ENCODE measurements at places on chromosomes 7 and 10. TPM values are rescaled to one million over a fixed set of nuclear protein-coding genes. Genes with fewer than 3 reads are reported as not detected.

DNA sequence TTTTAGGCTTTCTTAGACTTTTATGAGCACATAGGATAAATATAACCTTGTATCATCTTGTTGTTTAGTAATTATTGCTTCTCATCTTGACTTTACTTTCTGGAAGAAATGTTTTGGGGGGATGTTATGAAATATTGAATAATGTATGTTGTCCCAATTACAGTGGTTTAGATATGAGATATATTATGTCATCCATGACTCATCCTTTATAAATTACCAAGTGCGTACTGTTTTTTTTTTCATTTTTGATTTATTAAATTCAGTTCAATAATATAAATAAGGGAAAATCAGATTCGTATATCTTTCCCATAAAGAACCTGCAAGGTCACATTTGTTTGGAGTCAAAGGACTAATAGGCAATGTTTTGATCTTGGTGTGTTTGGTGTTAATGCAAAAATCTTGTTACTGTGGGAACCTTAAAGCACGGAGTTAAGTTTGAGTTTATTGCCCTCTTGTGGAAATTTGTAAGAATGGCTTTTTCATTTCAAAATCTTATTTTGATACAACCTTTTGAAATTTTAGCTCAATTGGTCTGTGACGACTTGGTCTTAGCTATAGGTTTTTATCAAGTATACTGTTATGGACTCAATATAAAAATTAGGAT is 108.6 kb downstream of the SRI start:
- peak; percentile 22 for DNase-seq

- DNase-seq, result no peak
Measured at GRCh38 chr7:128003787-128004186, 27.4 kb downstream of the LRRC4 start.

DNA sequence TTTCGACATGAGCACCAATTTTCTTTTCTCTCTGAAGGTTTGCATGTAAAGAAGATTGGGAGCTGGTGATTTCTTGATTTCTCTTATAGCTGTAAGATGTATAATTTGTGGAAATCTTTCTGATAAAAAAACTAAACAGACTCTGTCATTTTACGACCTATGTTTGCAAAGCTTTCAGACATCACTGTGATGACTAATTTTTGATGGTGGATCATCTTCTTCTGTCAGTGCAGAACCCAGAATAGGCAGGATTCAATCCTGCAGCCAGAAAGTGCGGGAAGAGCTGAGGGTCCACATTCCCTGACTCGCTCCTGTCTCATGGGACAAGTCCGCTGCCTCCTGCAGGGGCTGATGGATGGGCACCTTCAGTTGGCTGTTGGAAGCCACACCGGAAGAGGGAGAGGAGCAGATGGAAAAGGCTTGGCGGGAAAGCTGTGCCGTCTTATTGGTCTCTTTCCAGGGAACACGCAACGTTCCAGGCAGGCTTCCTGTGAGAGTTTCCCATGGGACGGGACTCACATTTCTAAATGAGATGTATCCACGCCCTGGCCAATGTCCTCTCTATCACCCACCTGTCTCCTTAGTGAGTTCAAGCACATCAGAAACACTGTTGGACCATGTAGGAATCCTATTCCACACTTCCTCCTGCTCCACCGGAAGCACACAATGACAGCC is 186.9 kb downstream of the PRPF18 start:
- no peak for DNase-seq

DNA sequence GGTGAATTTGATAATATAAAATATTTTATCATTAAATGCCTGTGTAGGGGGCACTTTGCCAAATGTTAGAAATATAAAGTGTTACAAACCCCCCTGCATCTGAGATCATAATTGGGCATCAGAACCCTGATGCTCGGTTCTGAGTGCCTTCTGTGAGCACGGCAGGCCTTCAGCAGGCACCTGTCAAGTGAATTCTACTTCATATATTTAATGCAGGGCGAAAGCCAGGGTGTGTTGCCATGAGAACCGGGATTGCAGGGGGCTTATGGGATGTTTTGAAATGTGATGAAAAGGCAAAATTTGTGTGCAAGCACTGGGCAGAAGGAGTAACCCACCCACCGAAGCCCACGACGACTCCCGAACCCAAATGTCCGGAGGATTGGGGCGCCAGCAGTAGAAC is 57.2 kb downstream of the MRC1 start:
- no peak for DNase-seq

DNA sequence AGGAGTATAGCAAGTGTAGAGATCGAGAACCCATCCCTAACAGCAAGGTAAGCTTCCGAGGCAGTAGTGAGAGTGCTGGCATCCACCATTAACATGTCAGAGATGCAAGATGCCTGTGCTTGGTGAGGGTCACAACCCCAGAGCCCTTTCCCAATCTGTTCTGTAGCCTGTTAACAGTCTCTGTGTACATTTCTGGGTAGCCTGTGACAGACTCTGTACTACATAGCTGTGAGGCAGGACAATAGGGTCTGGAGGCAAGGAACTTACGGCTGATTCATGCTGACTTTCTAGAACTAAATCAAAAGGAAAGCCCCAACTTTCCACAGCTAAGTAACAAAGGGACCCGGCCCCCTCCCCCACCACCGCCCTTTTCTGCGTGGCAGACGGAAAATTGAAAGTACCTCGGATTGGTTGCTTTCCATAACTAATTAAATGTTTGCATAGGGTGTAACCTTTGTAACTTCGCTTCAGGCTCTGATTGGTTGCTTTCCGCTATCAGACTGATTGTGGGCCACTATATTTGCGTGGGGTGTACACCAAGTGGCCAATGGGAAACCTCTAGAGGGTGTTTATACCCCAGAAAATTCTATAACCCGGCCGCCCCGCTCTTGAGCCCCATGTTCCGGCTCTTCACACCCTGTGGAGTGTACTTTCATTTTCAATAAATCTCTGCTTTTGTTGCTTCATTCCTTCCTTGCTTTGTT is 1.4 kb upstream of the TMEM168 start:
- DNase-seq, result no peak

GRCh38 chr10:99671386-99671785 is 12.1 kb downstream of the ENTPD7 start:
- DNase-seq, result no peak

- no peak for DNase-seq
Measured at GRCh38 chr10:6458814-6459213, 121.3 kb downstream of the PRKCQ start.

DNA sequence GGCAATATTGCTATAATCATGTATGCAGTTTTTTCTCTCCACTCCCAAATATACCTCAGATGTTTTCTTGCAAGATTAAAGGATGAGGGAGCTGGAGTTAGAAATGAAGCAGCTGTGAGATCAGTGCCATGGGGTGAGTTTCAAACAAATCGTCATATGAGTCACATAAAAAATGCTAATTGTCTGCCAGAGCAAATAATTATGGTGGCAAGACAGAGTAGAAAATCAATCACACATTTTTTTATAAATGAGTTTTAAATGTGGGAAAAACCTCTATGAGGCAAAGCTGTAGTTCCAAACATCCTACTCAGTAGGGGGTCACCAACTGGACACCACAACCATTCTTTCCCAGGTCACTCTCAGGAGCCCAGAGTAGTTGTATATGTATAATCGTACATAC is 55.3 kb downstream of the CH25H start:
- no peak for DNase-seq

- no peak for DNase-seq
Measured at GRCh38 chr7:131031099-131031868, 296.4 kb upstream of the MKLN1 start.

DNA sequence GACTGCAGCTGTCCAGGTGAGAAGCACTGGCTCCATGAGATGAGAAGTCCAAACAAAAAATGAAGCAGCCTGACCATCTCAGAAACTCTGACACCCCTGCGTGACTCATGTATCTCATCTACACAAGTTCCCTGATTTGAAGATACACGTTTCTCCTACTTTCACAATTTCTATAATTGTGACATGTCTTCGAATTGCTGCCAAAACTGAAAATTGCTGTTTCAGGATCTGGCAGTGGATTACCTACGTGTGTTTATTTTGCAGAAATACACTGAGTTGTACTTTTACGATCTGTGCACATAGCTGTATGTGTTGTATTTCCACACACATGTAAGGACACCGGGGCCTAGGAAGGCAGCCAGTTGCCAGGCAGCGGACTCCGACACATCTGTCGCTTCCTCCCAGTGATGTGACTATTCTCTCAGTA is 53.2 kb downstream of the LARP4B start:
- DNase-seq, result no peak

- DNase-seq, result no peak
Measured at GRCh38 chr7:130135208-130136205, 65.2 kb downstream of the KLHDC10 start.

DNA sequence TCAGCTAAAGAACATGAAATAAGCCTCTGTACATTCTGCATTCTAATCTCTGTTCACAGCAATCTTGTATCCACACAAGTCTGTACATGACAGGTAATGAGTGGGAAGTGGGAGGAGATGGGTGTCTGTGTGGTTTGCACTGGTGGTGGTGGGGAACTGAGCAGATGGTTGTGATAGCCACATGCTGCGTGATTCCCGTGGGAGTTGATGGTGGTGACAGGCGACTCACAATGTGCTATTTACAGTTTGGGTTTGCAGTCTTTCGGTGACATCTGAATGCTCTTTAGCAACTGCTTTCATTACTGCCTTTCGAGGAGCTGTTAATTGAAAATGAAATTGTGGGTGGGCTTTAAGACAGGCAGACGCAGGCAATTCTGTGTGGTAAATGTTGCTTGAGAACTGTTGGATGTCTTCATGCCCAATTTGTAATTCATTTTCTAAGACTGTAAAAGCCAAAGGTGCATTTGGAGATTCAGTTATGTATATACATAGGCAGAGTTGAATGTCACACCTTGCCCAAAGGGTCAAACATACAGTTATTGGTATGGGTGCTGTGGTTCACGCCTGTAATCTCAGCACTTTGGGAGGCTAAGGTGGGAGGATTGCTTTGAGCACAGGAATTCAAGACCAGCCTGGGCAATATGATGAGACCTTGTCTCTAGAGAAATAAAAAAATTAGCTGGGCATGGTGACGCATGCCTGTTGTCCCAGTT is 308.2 kb downstream of the AUTS2 start:
- DNase-seq, result no peak

DNA sequence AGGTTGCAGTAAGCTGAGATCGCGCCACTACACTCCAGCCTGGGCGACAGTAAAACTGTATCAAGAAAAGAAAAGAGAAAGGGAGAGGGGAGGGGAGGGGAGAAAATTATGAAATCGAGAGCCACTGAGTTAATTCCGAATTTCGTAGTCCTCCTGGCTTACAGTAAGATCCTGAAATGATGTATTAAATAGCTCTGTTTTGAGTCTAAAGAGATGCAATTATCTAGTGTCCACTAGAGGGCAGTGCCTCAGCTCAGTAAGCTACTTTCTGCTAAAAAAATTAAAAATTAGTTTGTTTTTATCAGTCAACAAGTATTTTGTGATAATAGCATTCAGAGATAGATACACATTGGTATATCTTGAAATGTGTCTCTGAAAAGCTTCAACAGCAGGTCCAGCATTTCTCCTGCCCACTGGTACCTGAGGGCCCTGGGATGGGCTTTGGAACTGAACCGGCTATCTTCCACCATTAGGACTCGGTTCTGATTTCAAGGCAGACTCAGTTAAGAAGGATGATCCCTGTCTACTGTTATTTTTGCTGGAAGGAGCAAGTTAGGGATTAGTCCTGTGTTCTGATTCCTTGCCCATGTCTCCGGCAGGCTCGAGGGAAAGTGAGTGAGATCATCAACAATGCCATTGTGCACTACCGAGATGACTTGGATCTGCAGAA is 19.5 kb downstream of the TSPAN33 start:
- no peak for DNase-seq

- DNase-seq, result peak; percentile 65
Measured at GRCh38 chr7:43439631-43440401, 143.1 kb upstream of the STK17A start.

DNA sequence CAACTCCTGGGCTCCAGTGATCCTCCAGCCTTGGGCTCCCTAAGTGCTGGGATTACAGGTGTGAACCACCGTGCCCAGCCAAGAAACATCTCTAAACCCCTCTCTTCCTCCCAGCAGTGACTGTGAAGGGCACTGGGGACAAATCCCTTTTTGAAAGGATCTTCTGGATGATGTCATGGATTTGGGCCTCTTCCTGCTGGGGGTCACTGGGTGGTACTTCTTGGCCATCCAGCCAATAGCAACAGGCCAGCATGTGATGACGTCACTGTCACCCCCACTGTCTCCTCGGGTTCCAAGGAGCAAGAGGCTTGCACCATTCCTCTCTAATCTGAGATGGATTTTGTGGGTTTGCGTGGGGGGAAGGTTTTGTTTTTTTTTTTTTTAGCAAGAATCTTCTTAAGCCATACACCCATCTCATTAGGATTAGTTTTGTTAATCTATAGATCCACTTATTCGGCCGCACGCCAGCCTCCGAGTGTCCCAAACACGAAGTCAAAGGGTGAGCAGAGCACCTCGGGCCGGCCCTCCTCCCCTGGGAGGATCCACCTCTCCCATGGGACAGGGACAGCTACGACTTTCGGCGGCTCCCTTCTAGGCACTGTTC is 29.4 kb upstream of the TNRC18 start:
- no peak for DNase-seq

GRCh38 chr10:73875139-73875475 is 752 bp upstream of the CAMK2G start:
- DNase-seq, result no peak

- DNase-seq, result no peak
Measured at GRCh38 chr7:39926111-39926510, 23.9 kb upstream of the CDK13 start.

- no peak for DNase-seq
Measured at GRCh38 chr10:75137533-75138438, 26.3 kb downstream of the SAMD8 start.

- no peak for DNase-seq
Measured at GRCh38 chr7:148260599-148260998, 330.0 kb upstream of the C7orf33 start.

DNA sequence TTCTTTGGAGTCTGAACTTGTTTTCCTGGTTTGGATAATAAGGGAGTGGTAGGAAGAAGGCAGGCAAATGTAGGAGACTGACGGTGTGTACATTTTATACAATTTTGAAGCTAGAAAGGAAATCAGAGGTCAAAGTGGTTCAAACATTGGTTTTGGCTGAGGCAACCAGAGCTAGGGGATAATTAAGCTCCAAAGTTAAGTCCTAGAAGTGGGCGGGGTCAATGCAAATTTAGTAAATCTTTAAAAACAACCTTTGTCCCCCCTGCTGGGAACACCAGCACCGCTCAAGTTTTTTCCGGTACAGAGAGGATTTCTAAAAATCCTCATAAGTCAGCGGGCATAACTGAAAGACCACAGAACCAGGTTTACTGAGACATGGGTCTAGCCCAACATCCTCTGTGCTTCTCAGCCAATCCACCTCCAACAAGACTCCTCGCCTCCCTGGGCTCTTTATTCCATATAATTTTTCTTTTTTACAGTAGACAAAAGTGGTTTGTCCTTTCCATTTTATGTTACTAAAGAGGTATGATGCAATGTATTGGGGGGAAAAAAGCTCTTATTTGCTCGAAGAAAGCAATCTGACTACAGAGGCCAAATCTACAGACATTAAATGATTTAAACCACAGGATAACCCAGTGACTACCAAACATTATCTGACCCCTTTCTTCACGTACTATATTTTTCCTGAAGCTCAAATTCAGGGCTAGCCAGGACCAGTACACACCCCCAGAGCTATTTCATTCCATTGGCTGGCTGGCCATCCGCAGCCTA is 1.6 kb downstream of the GLUD1 start:
- DNase-seq, result peak; percentile 20

Gene PCLO
- not detected for total RNA-seq

Gene NPFFR1
- not detected for total RNA-seq

Gene TMEM196
- not detected for total RNA-seq

Gene RPP30
- 26.9 TPM for total RNA-seq

Gene TFPI2
- 0.77 TPM for total RNA-seq

Gene CALML3
- not detected for total RNA-seq

Gene TCTN3
- total RNA-seq, result 22.8 TPM

Gene PNLIPRP3
- total RNA-seq, result not detected

Gene PRSS37
- not detected for total RNA-seq

Gene H2BK1
- total RNA-seq, result 1.8 TPM

Gene EIF5AL1
- total RNA-seq, result 0.78 TPM

Gene GPRIN2
- total RNA-seq, result not detected
